ENCODE measurements at places on chromosomes 13 and 19.

- DNase-seq, result no peak
Observed at GRCh38 chr13:100493418-100493817, 95.2 kb downstream of the GGACT start.

- no peak for DNase-seq
Observed at GRCh38 chr19:10878253-10878652, 6.9 kb downstream of the CARM1 start.

- no peak for DNase-seq
Observed at GRCh38 chr13:24220086-24220703, 59.7 kb downstream of the SPATA13 start.

GRCh38 chr13:32426990-32427851 is 709 bp downstream of the N4BP2L1 start:
- DNase-seq, result peak; percentile 78

GRCh38 chr19:10695401-10696398 is 5.5 kb upstream of the QTRT1 start:
- DNase-seq, result peak; percentile 96

Measured in ovary (tissue), 10 donors.